ENCODE measurements at places on chromosomes 16 and 17.
A peak's percentile ranks its signal among the peaks of the same experiment; 100 is the strongest.

DNA sequence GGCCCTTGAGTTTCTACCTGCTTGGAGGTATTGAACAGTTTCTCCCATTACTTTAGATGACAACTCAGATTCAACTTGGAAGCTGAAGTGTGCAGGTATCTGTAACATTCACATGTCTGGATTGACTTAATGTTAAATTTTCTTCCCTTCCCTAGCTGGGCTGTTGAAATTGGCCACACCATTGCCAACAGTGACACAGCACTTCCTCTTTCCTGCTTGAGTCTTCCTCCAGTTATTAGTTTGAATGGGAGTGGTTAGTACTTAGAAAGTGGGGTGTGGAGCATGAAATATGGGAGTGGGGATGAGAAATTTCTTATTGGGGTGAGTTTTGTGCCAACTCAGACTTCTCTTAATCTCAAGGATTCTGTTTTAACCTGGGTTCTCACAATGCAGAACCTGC, 454.9 kb downstream of the KCNJ2 start:
- DNase-seq = no peak

GRCh38 chr16:54135361-54136275, 151.0 kb downstream of the IRX3 start:
- peak; percentile 32 for DNase-seq

DNA sequence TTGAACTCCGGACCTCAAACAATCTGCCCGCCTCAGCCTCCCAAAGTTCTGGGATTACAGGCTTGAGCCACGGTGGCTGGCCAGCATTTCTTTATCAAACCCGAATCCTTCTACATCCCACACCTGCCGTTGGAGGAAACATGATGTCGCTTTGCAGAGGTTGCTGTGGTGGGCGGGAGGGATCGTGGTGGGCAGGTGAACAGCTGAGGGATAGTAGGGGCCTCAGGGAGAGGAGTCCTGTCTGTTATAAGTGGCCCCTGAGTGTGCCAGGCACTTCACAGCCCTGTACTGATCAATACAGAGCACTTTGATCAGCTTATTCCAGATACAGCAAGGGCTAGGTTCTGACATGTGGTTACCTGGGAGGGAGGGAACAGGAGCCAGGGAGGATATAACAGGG, 76.5 kb downstream of the CYLD start:
- DNase-seq = no peak

DNA sequence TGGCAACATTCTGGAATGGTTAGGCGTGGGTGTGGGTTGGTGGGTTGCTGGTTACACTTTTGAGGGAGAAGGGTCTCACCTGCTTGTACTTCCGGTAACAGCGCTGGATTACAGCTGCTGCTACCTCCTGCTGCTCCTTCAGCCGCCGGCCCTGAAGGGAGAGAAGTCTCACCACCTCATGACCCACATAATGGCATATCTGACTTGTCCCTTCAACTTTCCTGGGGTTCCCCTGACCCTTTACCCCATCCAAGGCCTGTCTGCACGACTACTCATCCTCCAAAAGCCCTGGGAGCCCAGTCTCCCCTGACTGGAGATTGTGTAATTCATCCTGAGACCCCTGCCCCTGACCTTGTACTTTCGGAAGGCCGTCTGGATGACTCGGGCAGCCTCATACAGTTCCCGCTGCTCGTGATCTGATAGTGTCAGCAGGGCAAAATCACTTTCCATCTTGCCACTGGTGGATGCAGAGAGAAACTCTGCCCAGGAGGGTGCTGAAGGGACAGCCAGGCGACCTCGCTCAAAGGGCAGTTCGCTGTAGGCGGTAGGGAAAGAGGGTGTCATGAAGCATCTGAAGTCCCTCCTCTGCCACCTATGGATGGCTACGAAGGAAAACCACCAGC, 2.0 kb upstream of the SPAG7 start:
- no peak for DNase-seq

- no peak for DNase-seq
Measured at GRCh38 chr17:35021520-35022380, 41.4 kb downstream of the LIG3 start.

- DNase-seq = no peak
Measured at GRCh38 chr17:66692421-66692690, 142.6 kb upstream of the CACNG5 start.

DNA sequence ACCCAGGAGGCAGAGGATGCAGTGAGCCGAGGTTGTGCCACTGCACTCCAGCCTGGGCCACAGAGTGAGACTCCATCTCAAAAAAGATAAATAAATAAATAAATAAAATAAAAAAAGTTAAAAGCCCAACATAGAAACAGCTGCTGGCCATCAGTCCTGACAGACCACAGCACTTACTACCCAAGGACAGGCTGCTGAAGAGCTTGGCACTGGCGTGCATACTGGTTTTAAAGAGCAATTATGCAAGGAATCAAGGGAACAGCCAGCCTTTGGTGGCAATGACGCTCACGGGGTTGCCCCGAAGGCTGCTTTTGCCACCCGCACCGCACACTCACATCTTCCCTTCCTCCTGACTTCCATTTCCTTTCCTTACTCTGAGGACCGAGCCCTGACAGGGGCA, 4.2 kb downstream of the PLD6 start:
- no peak for DNase-seq

- DNase-seq = peak; percentile 23
Measured at GRCh38 chr17:61475726-61476125, 23.5 kb downstream of the TBX4 start.

GRCh38 chr16:10769381-10769780, 25.7 kb downstream of the NUBP1 start:
- DNase-seq = no peak

- DNase-seq = no peak
Measured at GRCh38 chr17:1511290-1511689, 5.1 kb downstream of the INPP5K start.

DNA sequence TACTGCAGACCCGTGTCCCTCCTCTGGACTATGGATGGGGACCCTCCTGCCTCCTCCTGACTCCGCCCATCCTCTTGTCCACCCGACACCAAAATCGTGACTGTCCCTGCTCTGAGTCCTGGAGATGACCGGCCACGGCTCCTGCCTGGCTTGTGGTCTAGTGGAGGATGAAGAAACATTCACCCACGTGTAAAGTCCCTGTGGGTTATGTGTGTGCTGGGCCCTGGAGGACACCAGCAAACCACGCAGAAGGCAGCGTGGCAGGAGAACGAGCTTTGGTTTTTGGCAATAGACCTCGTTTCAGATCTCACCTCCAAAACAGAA, 11.9 kb downstream of the SPNS2 start:
- DNase-seq = no peak

- peak; percentile 83 for DNase-seq
Measured at GRCh38 chr17:31843070-31843745, 15.8 kb downstream of the COPRS start.

DNA sequence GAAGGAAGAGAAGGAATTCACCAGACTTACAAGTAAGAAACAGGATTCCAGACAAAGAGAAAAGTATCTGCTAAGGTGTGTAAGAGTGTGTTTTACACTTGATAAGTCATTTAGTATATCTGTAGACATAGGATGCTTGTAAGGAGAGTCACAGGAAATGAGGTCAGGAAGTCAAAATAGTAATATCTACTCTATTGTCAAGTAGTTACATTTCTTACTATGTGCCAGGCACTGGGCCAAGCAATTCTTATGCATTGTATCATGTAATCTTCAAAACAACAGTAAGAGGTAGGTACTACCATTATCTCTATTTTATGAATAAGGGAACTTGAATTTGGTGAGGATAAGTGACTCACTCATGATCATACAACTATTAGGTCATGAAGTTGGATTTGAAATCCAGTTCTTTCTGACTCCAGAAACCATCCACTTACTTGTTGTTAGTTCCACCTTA, 129.1 kb downstream of the SNX11 start:
- peak; percentile 87 for DNase-seq

DNA sequence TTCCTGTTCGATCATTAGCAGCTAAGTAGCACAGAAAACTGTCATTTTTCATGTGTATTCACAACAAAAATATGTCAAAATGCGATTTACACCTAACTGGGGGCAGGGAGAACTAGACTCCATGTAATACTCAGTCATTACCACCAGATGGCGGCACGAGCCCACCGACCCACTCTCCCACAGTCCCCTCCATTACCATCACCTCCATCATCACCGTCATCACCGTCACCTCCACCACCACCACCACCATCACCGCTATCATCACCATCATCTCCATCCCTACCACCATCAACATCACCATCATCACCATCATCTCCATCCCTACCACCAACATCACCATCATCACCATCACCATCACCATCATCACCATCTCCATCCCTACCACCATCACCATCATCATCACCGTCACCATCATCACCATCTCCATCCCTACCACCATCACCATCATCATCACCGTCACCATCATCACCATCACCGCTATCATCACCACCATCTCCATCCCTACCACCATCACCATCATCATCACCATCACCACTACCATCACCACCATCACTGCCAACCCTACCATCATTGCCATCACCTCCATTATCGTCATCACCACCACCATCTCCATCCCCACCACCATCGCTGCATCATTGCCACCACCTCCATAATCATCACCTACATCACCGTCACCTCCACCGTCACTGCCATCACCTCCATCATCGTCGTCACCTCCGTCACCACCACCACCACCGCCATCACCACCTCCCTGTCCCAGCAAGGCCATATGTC, 14.4 kb downstream of the NDUFAF8 start:
- no peak for DNase-seq

GRCh38 chr16:57883953-57884654, 81.8 kb upstream of the KIFC3 start:
- DNase-seq = no peak

- DNase-seq = peak; percentile 60
Measured at GRCh38 chr16:85369741-85370528, 243.2 kb upstream of the GSE1 start.

- DNase-seq = no peak
Measured at GRCh38 chr17:79555543-79555942, 55.3 kb downstream of the RBFOX3 start.

DNA sequence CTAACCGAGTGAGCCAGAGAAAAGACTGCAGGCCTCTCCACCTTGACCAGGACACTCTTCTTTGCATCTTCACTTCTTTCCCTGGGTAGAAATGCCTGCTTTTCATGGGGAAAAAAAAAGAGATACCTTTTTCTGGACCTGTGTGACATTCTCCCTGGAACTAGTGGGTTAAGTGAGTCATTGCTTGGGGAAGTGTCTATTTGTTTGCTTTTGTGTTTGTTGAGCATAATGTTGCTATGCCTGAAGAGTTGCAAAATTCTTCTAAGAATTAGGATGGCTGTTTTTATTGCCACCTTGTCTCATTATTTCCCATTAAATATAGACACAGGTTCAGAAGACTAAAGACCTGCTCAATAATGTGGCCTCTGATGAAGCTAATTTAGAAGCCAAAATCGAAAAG, 18.8 kb downstream of the CLUAP1 start:
- no peak for DNase-seq

- no peak for DNase-seq
Measured at GRCh38 chr17:72588961-72589360, 468.1 kb downstream of the SOX9 start.

DNA sequence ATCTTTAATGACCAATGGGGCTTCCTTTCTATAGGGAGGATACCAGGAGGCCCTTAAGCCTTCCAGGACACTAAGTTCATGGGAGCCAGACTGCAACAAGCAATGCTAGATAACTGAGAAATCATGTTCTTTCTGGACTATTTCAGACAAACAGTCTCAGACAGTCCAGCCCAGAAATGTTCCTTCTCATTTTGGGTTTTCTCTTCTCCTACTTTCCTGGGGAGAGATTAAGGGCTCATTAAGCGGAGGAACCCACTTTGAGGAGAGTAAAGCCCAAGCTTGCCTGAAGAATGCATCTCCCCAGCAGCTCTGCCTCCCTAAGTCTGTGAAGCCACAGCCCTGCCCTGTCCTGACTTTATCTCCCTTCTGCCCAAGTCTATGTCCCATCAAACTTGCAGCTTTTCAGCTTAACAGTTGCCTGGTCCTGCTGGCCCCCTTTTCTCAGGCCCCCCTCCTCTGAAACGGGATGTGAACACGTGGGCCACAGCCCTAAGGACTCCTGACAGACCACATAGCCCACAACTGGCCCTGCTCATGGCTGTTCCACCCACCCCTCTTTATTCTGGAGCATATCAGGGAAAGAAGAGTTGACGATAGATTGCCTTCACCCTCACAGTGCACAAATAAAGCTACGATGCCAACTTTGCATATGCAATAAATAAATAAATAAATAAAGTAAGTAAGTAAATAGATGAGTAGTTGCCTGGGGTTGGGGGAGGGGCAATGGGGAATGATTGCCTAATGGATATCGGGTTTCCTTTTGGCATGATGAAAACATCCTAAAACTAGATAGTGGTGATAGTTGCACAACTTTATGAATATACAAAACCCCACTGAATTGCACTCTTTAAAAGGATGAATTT, 111.0 kb downstream of the N4BP1 start:
- DNase-seq = peak; percentile 12

DNA sequence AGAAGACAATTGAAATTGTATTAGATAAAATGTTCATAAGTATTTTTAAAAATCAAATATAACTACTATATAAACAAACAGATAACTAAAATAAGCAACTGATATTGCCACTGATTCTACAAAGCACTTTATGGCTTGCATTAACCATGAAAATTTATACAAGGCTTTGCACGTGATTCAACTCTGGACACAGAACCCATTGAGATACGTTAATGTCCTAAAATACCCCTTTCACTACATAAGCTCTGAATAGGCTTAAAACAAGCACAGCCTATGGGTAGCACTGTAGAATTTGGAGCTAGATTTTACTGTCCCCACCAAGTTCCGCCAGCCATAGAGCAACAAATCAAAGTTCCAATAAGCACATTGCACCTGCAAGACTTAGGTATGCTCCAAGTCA, 4.5 kb downstream of the ZNF652 start:
- no peak for DNase-seq

DNA sequence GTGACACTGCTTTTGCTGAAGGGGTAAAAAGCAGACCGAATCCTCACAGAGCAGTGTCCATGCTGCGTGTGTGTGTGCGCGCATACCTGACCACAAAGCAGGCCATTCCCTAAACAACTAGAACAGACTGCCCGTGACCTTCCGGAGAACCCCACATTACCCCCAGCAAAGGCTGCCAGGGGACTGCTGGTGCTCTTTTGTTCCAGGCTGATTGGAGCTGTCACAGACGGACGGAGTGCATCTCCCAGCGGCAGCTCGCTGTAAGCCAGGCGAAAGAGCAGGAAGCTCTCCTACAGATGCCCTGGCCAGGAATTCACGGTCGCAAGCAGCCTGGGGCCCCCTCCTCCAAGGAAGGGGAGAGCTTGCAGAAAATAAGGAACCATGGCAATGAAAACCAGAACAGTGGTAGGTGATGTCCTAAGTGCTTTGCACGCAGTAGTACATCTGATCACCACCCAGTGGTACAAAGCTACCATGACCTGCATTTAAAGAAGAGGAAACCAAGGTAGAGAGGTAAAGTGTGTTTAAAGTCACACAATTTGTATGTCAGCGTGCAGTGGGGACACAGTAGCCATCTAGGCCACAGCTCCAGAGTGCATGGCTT, 153.4 kb upstream of the DYNLRB2 start:
- DNase-seq = no peak

GRCh38 chr16:84950906-84951305, 60.4 kb downstream of the ZDHHC7 start:
- DNase-seq = peak; percentile 20
